CD4-positive, alpha-beta T cell treated with Interleukin-4 for 1 hour (primary cell): ENCODE measurements at places on chromosomes 13 and 19.
A peak's percentile ranks its signal among the peaks of the same experiment; 100 is the strongest.

GRCh38 chr19:48394331-48395169 lies 1.1 kb downstream of the GRIN2D start:
- DNase-seq: no peak

GRCh38 chr13:78680576-78681350 lies 21.8 kb upstream of the OBI1 start:
- DNase-seq: no peak

DNA sequence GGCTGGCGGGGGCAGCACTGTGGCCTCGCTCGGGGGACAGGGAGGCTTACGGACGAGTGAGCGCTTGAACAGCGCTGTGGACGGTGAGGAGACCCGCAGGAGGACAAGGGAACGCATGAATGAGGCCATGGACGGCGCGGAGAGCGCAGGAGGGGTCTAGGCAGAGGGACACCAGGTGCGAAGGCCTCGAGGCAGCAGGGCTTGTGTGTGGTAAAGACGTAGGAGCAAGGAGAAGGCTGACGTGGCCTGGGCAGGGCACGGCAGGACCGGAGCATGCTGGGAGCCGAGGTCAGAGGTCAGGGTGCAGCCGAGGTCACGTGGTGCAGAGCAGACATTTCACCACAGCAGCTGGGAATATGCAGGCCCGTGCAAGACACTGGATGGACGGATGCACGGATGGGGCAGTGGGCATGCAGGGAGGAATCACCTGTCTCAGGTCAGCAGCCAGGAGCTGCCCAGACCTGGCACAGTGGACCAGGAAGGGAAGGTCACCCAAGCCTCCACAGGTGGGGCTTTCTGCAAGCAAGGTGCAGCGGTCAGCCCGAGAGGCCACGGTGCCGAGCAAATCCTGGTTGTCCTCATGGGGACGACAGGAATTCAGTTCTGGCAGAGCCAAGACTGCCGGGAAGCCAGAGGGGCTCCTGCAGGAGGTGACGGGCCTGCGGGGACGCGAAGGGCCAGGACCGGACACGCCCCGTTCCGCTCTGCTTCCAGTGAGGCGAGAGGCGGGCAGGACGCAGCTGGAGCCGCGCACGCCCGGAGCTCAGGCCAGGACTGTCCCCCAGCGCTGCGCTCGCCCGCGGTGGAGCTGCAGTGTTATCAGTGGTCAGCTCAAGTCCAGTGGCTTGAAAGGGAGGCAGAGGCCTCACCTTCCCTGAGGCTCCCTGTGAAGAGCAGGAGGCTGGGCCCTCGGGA lies 72.2 kb downstream of the RASA3 start:
- no peak for DNase-seq

DNA sequence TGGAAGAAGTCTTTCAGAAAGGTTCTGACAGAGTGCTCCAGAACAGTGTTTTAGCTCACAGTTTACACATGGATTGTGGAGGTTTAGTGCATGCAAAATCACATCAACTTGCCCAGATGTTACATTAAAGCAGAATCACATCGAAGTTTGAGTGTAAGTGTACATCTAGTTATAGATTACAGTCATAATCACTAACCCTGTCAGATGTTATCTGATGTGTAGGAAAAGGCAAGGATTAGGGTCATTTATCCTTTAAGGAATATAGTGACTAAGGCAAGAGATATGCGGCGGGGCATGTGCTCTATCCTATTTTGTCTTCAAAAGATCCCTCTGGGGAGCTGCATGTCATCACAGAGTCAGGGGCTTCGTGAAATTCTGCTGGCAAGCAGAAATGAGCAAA lies 66.9 kb downstream of the CYSLTR2 start:
- DNase-seq: no peak

DNA sequence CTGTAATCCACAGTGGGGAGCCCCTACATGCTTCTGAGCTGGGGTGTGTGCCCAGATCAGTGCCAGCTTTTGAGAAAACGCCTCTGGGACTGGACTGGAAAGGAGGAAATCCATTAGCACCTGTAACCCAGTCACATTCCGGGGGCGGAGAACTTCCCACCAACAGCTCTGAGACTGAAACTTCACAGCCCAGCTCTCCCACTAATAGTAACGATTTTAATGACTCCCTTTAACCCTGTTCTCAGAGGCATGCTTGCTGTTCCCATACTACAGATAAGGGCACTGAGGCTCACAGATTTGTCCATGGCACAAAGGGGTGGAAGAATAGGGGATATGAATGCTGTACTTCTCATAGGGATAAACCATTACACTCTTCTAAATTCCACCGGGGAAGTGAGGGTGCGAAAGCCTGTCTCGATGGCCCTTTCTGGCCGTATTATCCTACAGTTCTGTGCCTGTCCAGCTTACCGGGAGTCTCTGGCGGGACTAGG lies 851 bp downstream of the FBXO46 start:
- no peak for DNase-seq

- no peak for DNase-seq
Observed at GRCh38 chr19:35717665-35718344, at the start of gene KMT2B. Gene KMT2B (plus strand): TSS chr19:35718003. CDS start chr19:35718019, 16 bp downstream.

DNA sequence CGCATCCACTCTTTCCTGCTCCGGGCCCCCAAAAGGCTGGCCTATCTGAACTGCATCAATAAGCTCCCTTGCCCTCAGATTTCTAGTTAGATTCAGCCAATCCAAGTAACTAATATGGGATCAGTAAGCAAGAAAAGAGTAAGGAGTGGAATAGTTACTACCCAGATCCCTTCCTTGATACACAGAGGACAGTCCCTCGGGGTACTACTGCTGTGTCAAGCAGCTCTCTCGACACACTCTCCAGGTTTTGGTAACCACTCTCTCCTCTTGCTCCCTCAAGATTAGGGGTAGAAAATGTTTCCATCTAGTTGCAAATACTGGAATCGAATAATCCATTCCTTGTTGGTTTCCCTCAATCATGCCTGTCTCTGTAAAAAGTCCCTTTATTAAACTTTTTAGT lies 65.4 kb downstream of the UGGT2 start:
- no peak for DNase-seq

GRCh38 chr13:50645092-50645491 lies 198.4 kb downstream of the DLEU7 start:
- DNase-seq: no peak

DNA sequence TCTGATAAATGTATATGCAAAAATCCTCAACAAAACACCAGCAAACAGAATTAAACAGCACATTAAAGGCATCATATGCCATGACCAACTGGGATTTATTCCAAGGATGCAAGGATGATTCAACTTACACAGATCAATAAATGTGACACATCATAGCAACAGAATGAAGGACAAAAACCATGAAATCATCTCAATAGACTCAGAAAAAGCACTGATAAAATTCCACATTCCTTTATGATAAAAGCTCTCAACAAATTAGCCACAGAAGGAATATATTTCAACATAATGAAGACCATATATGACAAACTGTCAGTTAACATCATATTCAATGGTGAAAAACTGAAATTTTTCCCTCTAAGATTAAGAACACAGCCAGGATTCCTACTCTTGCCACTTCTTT lies 691.6 kb downstream of the DIAPH3 start:
- no peak for DNase-seq

DNA sequence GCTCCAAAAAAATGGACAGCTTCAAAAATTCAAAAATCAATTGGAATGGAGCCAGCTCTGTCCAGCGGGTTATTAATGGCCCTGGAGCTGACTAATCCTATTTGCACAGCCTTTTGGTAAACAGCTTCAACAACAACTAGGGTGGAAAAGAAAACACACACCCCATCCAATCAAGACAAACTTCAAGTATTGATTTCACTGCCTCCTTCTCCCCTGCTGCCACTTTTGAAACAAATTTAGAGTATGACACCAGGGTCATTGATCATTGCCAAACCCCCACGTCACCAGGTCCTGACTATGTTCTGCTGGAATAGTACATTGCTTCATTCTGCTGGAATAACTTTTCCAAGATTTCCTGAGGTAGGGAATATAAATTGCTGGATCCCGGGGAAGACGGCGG lies 56.8 kb upstream of the GTF3A start:
- no peak for DNase-seq

DNA sequence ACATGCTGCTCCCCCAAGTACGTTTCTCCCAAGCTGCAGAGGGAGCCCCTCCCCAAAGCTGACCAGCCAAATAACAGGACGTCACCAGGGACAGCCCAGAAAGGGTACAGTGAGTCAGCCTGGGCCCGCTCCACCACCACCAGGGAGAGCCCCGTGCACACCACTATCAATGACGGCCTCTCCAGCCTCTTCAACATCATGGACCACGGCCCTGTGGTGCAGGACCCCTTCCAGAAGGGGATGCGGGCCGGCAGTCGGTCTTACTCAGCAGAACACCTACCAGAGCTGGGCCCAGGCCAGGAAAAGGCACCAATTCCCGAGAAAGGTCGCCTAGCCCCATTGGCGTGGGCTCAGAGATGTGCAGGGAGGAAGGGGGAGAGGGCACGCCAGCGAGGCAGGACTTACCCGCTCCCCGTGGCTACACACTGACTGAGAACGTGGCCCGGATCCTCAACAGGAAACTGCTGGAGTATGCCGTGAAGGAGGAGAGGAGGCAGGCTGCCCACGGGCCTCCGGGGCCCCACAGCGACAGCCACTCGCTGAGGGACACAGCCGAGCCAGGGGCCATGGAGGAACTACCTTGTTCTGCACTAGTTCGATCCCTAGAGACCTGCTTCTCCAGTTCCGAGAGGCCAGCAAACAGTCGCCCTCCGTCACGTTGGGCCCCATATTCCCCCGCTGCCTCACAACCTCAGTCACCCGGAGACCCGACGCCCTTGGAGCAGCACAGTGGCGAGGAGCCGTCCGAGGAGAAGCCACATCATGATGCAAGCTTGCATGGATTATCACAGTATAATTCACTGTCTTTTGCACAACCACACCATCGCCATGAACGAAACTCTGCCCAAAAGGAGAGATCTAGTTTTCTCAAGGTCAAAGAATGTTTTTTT lies 815.9 kb upstream of the KLHL1 start:
- DNase-seq: no peak

- DNase-seq: no peak
Observed at GRCh38 chr13:46403851-46404732, 17.0 kb upstream of the RUBCNL start.

DNA sequence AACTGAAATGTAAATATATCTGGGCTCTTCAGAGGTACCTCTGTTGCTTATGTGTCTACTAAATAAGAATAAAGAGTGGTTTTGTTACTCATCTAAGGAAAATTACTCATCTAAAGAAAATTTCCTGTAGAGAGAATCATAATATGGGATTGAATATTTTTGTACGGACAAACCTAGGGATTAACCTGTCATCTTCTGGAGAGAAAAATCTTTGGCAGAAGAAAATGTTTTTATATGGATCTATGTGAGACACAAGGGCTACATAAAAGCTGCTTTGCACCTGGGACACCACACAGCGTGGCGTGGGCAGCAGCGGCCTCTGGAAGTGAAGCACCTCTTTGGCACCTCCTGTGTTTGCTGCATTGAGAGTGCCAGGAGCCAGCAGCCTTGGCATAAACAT lies 242.9 kb upstream of the DACH1 start:
- DNase-seq: no peak

- no peak for DNase-seq
Observed at GRCh38 chr13:18952225-18953016, 229.2 kb downstream of the TUBA3C start.

DNA sequence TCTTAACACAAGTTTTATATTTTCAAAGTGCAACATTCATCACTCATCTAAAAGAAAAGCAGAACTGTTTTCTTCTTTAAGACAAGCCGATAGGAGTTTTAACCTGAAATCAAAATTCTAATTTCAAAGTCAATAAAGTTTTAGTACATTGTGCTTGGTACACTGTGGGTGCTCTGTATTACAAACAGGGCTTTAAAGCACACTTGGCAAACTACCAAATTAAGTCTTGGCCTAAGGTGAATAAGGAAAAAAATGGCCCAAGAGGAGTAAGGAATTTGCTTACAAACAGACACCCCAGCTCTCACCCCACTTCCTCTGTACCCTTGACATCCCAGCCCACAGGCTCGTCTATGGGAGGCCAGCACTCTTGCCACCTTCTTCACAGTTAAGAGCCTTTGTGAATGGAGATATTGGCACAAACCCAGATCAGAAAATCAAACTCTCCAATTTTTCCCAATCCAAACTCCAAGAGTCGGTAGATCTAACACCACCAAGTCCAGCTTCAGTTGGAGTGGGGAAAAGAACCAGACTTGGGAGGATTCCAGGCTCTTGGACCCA lies 66.0 kb downstream of the ABCC4 start:
- DNase-seq: no peak

DNA sequence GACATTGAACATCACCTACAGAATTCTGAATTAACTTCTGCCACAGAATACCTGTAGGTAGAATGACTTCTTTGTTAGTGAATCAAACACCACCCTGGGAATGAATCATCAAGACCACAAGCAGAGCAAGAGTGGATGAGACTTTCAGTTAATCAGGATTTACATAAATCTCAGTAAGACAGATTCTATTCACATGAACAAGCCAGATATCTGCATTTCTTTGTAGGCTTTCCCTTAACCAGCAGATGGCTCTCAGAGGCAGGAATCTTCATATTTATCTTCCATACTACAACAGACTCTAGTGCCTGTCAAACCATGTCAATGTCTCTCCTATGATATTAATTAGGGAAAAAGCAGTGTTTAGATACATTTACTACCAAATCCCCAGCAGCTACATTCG lies 412.1 kb downstream of the KLF12 start:
- peak; percentile 34 for DNase-seq

- DNase-seq: no peak
Observed at GRCh38 chr19:17037966-17038500, 11.4 kb upstream of the CPAMD8 start.

DNA sequence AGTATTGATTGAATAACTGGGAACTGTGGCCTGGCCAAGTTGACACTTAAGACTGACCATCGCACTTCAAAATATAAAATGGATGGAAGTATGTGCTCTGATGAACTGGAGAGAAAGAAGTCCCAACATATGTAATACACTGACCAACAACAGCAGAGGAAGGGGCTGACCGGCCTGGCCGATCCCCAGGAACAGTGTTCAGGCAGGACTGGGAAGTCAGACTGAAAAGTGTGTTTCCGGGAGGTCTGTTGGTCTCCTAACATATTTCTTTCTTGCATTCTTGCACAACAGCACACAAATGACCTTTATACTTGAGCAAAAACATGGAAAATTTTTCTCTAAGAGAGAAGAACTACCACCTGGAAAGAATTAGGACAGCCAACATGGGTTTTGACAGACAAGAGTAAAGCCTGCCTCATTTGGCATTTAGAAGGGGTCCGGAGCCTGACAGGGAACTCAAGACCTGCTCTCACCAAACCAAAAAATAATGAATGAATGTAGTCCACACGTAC lies 297.8 kb downstream of the OXGR1 start:
- no peak for DNase-seq

- no peak for DNase-seq
Observed at GRCh38 chr19:12224676-12225075, 61.8 kb downstream of the ZNF136 start.

DNA sequence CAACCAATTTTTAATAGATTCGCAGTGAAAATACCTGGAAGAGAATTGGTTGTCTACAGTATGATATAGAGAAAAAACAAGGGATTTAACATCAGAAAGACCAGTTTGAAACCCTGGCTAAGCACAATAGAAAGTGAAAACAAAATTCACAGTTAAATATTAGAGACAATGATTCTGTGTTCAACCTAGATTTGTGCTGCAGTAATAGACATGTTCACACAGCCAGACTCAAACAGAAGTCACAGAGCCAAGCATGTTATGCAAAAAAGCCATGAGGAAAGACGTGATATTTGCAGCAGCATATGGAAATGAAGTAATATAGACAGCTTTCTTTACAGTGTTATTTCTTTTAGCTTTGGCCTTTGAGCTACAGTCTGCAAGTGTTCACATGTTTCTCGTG lies 48.1 kb downstream of the SCEL start:
- no peak for DNase-seq

- no peak for DNase-seq
Observed at GRCh38 chr13:80145171-80145690, 195.7 kb downstream of the SPRY2 start.

GRCh38 chr19:57034544-57034943 lies 85.2 kb upstream of the USP29 start:
- no peak for DNase-seq
